RPMI7951 (cell line): ENCODE measurements at places on chromosomes 6 and 20. TPM values are rescaled to one million over a fixed set of nuclear protein-coding genes. Genes with fewer than 3 reads are reported as not detected.

GRCh38 chr6:16154904-16155303 is 26.0 kb downstream of the MYLIP start:
- DNase-seq = peak; percentile 67

DNA sequence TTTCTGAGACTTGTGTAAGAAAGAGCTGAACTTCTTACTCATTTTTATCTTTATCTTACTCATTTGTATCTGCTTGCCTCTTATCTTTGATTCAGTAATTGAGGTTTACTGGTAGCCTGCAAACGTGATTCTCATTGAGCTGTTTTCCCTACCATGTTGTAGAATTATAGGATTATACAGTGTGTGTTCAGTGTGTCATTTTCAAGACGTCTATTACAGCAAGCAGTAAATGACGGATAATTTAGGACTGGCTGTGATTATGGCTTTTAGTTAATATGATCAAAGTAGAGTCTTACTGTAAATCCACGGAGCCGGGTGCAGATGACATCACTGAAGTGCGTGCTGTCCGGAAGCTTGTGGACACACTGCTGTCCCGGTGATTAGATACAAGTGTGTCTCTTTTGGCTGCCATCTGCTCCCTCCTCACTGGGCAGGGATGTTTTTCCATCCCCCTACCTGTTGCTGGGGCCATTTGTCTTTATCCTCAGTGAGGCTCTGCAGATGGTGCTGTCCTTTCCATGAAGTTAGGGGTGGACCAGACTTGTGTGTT is 6.0 kb downstream of the NELFCD start:
- no peak for DNase-seq

DNA sequence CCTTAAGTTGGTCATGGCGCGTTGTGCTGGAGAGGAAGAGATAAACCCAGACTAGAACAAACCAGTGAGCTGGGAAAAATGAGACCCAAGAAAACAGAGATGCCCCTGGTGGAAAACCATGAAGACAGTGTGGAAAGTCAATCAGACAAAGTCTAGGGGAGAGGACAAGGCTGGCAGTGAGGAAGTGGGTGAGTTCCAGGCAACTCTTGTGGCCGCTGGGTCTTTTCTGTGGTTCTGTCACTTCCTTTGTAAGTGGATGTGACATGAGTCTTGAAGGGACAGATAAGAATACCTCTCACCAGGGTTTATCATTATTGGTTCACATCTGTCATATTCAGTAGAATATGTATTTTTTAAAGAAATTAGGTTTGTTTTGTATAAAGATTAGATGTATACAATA is 738.4 kb downstream of the DHX35 start:
- DNase-seq = no peak

SUMO4 gene
- 0.78 and 0.84 TPM in 2 replicates for total RNA-seq

OR2B6 gene
- not detected in 2 replicates for total RNA-seq

ID4 gene
- 0.10 and 0.24 TPM in 2 replicates for total RNA-seq
